ENCODE measurements at places on chromosomes 7 and 10.

GRCh38 chr7:124577256-124577655 is 188.3 kb downstream of the GPR37 start:
- DNase-seq, result no peak

DNA sequence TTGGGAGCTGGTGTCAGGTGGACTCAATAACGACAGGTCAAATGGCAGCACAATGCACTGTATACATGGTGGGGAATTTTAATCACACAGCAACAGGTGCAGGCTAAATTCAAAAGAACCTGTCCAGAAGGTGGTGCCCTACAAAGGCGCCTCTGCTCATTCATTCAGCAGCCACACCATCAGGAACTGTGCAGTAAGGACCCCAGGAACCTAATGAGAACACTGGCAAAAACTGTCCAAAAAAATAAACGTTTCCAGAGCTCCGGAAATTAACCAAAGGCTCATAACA is 21.9 kb upstream of the CRYGN start:
- no peak for DNase-seq

DNA sequence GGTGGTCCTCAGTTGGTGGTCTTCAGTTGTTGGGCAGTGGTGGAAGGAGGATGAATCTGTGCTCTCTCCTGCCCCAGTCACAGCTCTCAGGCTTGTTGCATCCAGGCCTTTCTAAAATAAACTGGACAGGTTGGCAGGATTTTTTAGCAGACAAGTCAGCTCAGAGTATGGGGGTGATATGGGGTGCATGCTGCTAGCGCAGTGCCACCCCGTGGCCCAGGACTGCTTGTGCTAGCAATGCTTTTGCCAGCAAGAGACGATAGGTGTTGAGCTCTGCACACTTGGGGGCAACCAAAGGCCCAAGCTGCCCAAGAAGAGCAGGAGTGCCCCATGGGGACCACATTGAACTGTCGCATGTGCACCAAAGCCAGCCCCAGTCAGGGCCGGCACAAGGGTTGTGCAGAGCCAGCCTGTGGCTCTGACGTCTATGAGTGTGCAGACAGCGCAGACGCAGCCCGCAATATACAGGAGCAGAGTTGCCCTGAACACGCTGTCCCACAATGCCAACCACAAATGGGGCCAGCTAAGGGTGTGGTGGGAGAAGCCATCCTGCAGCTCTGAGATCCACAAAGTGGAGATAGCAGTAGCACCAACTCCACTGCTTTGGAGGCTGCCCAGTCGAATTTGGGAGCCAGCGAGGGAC is 49.8 kb upstream of the PDSS1 start:
- no peak for DNase-seq

DNA sequence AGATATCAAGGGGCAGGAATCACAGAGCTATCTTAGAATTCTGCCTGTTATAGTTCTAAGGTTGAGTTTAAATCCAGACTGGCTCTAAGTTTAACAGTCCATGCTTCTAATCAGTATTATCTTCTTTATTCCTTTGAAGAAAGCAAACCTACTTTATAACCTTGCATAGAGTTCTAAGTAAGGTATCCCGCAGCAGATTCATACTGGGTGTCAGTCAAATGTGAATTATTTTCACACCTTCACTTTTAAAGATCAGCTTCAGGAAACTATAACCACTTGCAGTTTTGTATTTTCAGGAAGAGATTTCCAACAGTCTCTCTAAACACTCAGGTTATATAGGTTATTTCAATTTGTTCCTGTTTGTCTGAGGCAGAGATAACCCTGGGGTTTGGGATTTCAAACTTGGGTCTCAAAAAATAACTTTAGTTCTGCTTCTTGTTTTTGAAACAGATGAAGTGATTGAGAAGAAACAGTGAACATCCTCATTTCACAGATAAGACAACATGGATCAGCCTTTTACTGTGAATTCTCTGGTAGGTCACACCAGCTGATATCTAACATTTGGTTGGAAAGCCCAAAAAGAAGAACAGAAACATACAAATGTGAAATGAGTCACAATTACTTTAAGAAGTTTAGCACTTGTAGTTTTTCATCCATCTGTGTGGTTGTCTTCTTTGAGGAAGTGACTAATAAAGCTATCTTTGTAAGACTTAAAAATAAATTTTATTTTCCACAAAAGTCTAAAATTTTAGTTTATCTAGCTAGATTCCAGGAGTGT is 21.4 kb downstream of the STAMBPL1 start:
- no peak for DNase-seq

GRCh38 chr10:98310701-98311100 is 42.7 kb upstream of the LOXL4 start:
- DNase-seq, result no peak

DNA sequence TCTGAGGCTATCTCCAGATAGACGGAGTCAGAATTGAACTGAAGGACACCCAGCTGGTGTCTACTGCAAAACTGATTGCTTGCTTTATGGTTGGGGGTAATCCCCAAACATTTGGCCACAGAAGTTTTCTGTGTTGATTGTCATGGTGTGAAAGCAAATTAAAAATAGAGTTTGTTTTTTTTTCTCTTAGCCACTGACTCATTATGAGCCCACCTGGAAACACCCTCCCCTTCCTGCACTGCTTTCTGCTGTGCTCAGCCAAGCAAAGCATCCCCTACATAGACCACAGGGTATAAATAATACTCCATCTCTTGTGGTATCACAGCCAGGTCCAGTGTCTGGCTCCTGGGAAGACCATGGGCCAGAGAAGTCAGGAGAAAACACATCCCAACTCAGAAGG is 6.5 kb upstream of the VWC2 start:
- DNase-seq, result no peak

DNA sequence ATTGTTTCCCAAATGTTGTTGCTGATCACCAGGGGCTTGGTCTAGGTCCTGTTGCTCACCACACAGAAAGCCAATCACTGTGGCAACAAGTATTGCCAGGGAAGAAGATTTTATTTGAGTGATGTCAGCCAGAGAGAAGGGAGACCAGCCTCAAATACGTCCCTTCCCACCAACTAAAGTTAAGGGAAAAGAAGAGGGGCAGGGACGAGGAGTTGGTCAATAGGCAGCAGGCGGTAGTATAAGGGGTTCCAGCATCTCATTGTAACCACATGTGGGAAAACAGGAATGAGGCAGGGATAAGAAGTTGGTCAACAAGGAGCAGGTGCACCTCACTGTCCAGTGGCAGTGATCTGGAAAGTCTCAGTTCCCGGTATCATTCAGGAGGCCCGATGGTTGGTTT is 138.9 kb upstream of the KCNMA1 start:
- no peak for DNase-seq

DNA sequence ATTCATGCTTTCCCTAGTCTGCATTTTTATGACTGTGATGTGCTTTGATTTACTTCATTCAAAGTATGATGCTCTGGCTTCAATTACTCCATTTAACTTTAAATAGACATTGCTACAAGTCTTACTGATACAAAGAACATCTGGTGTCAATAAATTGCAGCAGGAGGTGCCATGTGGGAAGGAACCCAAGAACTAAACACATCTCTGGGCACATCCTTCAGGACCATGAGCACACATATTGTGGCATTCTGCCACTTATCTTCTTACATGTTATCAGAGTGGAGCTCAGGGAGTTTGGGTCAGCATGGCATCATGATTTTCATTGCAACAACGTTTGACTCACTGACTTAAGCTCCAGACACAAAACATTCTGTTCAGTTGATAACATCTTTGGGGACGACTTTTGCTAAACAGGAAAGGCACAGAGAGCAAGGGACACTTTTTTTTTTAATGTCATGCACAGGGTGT is 227.0 kb downstream of the DKK1 start:
- DNase-seq, result no peak

GRCh38 chr7:12327922-12328321 is 75.7 kb downstream of the VWDE start:
- DNase-seq, result no peak

- no peak for DNase-seq
Observed at GRCh38 chr10:7302930-7303557, 107.8 kb downstream of the SFMBT2 start.

- no peak for DNase-seq
Observed at GRCh38 chr10:96576277-96576980, 10.4 kb downstream of the TM9SF3 start.

DNA sequence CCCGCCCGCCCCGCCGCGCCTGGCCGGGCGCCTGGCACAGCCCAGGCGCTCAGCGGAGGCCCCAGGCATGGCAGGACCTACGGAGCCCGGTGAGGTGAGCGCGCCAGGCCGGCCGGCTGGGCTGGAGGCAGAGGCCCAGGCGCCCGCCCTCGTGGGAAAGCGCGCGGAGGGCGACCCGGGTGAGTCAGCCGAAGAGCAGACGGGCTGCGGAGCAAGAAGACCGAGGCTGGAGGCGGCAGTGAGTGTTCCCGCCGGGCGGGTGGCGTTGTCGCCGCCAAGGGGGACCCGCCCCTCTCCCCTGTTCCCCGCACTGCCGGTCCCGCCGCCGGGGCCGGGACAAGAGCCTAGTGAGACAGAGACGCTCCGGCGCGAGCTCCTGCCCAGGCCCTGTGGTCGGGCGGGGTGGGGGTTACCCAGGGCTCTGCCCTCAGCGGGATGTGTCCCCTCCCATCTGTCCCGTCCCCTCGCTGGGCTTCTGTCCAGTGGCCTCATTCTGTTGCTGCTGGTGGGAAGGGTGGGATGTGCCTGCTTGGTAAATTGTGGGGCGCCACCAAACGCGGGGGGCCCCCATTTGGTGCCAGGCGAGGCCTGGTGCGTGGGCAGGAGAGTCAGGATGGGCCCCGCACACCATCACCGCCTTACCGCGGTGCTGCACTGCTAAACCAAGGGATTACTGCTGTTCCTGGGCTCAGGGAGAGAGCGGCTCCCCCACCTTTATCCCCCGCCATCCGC is 17.0 kb upstream of the NODAL start:
- DNase-seq, result no peak

GRCh38 chr7:85068799-85069198 is 118.1 kb downstream of the SEMA3D start:
- DNase-seq, result no peak

- no peak for DNase-seq
Observed at GRCh38 chr10:7040681-7041080, 370.2 kb downstream of the SFMBT2 start.

DNA sequence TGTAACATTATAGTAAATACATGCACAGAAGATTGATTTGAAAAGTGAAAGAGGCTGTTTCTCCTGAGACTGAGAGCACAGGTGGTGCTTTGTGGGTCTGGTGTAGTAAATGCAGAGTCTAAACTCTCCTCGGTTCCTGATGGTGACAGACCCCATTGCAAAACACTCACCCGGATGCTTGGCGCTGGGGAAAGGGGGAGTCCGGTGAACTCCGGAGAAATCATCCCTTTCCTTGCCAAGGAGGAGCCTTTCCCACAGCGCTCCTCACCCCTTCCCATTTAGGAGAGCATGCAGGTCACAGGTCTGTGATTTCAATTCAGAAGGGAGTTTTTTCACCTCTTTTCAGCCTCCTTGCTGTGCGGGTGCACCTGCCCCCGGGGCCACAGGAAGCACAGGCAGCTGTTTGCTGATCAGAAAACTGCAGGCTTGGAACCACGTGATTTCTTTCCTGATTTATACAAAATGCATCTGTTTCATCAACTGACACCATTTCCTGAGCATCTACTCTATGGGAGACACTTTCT is 75.6 kb upstream of the LYZL2 start:
- DNase-seq, result no peak

DNA sequence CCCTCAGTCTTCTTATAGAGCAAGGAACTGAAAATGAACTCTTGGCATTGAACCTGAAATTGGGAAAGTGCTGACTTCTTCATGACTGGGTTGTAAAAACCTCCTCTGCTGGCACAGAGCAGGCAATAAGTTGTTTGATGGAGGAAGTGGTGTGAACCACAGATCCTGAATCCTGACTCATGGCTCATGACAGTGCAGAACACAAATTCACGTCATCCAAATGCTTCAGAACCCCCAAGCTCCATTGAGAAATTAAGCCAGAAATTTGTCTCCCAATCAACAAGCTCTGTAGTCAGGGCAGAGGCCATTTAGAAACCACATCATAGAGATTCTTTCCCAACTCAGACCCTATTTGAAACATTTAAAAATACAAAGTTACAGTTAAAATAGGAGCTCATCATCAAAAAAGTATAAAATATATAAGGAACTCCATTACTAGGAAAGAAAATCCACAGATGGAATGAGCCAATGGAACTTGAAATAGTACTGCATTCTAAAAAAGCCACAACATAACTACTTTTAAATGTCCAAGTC is 10.3 kb upstream of the STK17A start:
- no peak for DNase-seq

DNA sequence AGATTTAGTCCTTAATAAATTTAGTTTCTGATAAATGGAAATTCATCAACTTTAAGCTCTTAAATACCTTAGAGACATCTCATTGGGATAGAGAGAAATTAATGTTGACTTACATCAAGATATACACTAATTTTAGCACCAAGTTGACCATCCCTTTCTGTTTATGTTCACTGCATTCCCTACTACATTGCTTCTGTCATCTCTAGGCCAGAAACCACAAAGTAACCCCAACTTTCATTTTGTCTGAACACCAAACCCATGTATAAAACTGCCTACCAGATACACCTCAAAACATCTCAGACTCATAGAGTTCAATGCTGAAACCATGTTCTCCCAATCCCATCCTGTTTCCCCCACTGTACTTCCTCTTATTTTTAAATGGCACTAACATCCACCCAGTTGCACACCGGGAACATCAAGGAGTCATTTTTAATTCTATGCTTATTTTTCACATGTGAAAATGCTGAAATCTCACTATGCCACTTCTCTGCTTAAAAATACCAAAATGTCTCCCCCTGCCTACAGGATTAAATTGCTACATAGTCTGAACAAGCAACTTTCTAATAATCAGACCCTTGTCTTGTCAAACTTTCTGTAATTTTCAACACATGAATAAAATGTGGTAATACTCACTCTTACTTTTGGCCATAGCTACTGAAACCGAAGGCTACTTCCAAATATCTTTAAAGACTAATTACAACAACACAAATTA is 201.6 kb downstream of the SEMA3D start:
- no peak for DNase-seq
